ENCODE measurements at places on chromosomes 16 and 17. TPM values are rescaled to one million over a fixed set of nuclear protein-coding genes. Genes with fewer than 3 reads are reported as not detected.

DNA sequence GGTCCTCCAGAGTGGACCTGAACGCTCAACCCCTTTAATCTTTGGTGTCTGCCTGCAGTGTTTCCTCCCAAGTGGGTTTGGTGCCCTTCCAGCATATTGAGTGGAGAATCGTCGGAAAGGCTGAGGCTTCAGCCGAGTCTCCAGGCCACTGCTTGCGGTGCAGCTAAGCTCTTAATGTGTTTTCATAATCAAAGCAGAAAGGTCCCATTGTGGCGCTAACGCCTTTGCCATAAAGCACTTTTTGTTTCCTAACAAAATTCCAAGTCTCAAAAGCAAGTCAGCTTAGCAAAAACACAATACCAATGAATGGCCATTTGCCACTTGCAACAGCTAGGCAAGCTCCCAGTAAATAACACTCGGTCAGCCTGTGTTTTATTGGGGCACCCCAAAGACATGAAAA, 57.6 kb downstream of the KSR1 start:
- no peak for DNase-seq

- no peak for DNase-seq
These were observed 292.6 kb upstream of the SOX9 start for GRCh38 chr17:71828182-71828596.

Gene DBNDD1
- total RNA-seq: 28.2 TPM

Gene COPZ2
- total RNA-seq: 16.3 TPM

Gene C1QL1
- 0.35 TPM for total RNA-seq

GRCh38 chr16:19228575-19228974, 57.0 kb upstream of the CLEC19A start:
- DNase-seq: no peak

DNA sequence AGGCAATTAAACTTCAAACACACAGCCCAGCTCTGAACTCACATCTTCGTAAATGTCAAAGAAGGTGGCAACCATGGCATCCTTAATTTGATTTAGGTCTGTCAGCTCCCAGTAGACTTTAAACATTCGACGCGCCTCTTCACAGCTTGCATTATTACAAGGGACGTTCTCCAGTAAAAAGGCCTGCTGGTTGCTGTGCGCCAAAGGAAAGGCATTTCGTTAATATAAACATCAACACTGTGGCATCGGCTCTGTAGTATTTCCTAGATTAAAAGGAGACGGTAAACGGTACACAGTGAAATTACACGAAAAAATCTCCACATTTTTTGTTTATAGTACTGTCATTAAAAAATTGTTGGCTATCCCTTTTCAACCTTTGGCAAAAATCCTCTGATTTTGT, 116.8 kb upstream of the NETO2 start:
- DNase-seq: no peak

Gene CHST5
- not detected for total RNA-seq

GRCh38 chr16:52573365-52574299, 26.7 kb upstream of the TOX3 start:
- DNase-seq: no peak

GRCh38 chr17:82835122-82835521, 4.7 kb downstream of the ZNF750 start:
- no peak for DNase-seq

Gene TP53TG3C
- total RNA-seq: not detected

- no peak for DNase-seq
These were observed 8.5 kb downstream of the ELOB start for GRCh38 chr16:2768403-2769089.

GRCh38 chr17:55300479-55301290, 35.9 kb downstream of the HLF start:
- no peak for DNase-seq

Gene LPO
- not detected for total RNA-seq

DNA sequence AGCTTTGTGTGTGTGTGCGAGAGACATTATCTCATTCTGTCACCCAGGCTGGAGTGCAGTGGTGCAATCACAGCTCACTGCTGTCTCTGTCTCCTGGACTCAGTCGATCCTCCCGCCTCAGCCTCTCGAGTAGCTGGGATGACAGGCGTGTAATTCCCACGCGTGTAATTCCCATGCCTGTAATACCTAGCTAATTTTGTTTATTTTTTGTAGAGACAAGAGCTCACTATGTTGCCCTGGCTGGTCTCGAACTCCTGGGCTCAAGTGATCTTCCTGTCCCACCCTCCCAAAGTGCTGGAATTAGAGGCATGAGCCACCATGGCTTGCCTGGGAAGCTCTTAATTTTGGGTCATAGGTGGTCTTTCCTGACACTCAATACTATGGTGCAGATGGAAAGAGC, 205.3 kb upstream of the TNRC6C start:
- DNase-seq: no peak

- DNase-seq: peak; percentile 89
These were observed 15.4 kb upstream of the CTCF start for GRCh38 chr16:67546761-67547422.

GRCh38 chr16:10964891-10965326, 20.5 kb downstream of the CLEC16A start:
- DNase-seq: no peak

All from endothelial cell of umbilical vein (primary cell).